Activated T-cell treated with anti-CD3 and anti-CD28 coated beads, Interleukin-2, amount 50 U/mL, for 24 hours (primary cell): ENCODE measurements at places on chromosomes 5 and 9.

DNA sequence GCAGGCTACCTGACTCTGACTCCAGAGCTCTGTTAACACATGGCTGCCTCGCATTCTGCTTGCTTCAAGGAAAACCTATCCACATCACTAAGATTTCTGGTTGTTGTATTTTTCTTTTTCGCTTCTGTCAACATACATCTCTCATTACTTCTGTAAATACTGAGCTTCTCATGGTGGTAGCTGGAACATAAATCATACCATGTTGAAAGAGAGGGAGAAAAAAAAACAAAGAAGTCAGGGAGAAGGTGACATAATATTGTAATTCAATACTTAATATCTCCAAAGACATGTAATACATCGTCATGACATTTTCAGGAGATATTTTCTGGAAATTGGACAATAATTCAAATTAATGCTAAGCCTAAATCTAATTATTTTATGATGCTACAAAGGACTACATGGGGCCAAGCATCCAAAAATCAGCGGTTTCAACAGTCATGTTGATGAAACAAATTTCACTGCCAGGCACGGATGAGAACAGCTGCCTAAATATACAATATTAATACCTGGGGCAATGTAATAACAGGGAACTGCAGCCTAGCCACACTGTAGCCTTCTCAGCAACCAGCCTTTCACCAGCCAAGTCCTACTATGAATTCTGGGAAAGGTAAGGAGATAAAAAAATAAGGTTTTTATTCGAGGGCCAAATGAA lies 332.0 kb downstream of the TRIM32 start:
- DNase-seq: no peak

- no peak for DNase-seq
Observed at GRCh38 chr9:114117614-114117995, 18.5 kb upstream of the KIF12 start.

GRCh38 chr5:57824047-57824446 lies 341.4 kb upstream of the ACTBL2 start:
- no peak for DNase-seq

DNA sequence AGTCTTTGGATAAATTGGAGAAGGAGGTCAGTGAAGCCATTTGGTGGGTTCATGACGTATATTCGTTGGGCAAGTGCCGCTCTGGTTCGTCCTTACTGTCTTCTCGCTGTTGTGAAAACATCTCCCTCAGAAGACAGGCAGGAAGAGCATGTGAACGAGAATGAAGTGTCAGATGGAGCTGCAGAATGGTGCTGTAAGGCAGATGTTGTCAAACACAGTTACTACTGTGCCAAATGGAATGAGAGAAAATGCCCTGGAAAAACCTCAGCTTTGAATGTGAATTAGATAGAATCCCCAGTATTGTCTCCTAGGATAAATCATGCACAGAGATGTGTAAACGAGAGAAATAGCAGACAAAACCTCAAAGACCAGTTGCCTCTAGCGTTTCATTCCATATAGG lies 121.5 kb downstream of the CAMK4 start:
- no peak for DNase-seq

DNA sequence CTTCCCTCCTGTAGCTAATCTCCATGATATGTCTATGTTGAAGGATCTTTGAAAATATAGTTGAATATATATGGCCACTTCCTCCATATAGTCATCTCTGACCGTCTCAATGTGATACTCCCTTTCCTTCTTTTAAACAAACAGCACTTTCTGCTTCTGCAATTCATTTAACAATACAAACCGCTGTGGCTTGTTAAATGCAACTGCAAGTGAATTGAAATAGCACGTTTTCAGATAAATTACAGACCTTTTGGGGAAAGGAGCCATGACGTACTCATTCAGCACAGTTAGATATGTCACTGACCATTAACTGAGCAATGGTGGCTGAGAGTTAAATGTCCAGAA lies 82.5 kb downstream of the FBXO38 start:
- no peak for DNase-seq

- no peak for DNase-seq
Observed at GRCh38 chr9:111375817-111376564, 46.0 kb upstream of the OR2K2 start.

DNA sequence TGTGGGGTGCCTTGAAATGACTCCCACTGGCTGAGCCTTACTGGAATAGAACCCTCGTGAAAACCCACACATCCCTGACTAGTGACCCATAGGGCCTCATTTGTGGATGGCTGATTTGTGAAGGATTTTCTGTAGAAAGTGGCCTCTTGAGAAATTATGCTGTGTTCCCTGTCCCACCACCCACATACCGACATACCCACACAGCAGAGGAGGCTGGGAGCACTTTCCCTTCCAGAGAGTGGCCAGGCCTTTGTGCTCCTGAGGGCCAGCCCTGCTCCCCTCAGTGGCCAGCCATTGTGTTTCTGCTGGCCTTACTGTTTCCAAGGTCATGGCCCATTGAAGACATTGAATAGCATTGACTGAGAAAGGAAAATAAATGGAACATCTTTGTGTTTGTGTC lies 29.6 kb downstream of the IL9 start:
- DNase-seq: no peak

DNA sequence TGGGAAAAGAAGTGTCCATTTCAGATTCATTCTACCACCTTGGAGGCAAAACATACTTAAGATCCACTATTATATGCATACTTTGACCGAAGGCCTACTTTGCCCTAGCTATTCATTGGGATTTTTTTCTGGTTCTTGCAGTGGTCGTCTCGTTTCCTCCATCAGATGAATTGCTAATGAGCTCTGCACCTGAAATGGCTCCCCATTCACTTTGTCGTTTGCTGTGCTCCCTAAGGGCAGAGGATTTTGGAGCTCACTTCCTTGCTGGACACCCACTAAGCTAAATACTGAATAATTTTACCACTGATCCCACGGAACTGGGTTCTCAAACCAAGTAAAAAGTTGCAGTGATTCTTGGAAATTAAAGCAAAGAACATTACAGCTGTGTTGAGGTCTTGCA lies 1.9 kb downstream of the KDM3B start:
- no peak for DNase-seq

- DNase-seq: no peak
Observed at GRCh38 chr9:131759017-131759647, 19.3 kb upstream of the RAPGEF1 start.

DNA sequence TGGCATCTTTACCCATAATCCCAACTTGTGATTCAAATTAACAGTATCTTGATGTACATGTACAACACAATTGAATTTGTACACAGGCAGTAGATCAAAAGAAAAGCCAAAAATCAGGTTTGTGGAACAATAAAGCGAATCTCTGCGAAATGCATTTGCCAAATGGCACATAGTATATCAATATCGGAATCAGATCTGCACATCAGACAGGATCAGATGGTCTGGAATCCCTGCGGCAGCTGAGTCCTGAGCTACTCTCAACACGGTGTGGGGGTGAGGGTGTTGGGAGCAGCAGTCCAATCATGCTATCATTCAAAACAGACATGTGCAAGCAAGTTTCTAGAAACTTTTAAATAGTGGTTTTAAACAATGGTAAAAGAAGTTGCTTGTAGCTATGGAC lies 358.3 kb downstream of the SEMA5A start:
- DNase-seq: no peak

- no peak for DNase-seq
Observed at GRCh38 chr5:122756264-122756911, 18.5 kb upstream of the SNX2 start.

- DNase-seq: no peak
Observed at GRCh38 chr5:165224366-165225045, 1719.1 kb downstream of the MAT2B start.

GRCh38 chr9:105836936-105837660 lies 142.8 kb downstream of the TMEM38B start:
- no peak for DNase-seq

- no peak for DNase-seq
Observed at GRCh38 chr5:11415751-11416150, 488.5 kb downstream of the CTNND2 start.

DNA sequence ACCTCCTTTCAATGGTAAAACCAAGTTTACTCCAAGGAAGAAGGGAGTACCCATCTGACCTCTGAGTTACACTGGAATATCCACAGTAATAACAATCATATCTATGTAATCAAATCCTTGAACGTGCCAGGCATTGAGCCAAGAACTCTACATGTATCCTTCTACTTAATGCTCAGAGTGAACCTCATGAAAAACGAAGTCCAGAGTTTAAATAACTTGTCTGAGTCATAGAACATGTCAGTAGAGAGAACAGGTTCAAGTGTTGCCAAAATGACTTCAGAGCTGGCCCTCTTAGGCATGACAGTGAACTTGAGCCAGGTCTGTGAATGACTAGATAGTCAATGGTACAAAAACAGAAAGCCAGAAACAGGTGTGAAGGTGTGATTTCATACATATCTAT lies 164.1 kb upstream of the ZNF618 start:
- no peak for DNase-seq

DNA sequence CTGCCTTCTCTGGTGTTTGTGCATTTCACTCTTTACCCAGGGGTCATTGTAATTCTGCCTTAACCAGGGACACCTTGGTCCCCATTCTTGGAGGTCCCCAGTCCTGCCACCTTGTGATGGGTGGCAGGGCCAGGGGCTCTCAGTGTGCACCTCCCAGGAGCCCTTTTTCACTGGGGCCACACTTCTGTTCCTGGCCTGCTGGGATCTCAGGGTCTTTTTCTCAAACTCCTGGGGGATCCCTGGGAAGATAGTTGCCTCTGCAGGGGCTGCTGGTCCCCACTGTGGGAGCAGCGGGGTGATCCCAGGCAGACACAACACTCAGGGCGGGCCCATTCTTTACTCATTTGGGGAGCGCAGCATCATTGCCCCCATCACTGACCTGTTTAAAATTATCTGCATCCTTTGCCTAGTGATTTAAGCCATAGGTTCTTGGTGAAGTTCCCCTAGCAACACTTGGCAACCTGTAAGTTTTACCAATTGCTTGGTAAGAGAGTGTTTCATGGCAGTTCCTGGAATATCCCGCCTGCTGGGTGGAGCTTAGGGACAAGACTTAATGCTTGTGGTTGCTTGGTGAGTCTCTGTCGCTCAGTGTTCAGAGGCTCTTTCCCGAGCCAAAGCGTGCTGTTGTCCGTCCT lies 15.7 kb downstream of the PHF2 start:
- no peak for DNase-seq

- DNase-seq: no peak
Observed at GRCh38 chr9:126676685-126677143, 63.0 kb downstream of the LMX1B start.

- no peak for DNase-seq
Observed at GRCh38 chr9:132181796-132182313, 20.0 kb downstream of the NTNG2 start.

DNA sequence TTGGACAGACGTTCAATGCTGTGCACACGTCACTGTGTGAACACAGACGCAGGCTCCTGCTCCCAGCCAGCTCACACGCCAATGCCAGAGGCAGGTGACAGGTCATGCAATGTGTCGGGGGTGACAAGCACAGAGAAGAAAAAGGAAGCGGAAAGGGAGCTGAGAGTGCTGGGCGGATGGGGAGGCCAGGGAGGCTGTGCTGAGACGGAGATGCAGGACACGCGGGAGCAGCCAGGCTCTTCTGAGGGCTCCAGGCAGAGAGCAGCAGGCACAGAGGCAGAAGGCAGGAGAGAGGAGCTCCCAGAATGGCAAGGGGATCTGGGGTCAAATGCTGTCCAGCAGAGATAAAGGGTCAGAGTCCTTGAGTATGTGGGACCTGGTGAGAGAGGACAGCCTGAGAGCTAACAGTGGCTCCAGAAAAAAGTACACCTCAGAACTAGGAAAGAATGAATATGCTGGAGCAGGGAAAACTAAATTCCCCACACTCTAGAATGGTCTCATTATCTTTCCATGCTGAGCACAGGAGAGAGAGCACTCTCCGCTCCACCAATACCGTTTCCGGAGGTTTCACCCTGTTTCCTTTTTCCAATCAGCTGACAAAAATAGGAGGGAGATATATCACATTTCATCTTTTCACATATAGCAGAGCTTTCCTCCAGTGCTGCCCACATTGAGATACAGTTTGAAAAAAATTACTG lies 32.8 kb upstream of the NSMF start:
- no peak for DNase-seq

DNA sequence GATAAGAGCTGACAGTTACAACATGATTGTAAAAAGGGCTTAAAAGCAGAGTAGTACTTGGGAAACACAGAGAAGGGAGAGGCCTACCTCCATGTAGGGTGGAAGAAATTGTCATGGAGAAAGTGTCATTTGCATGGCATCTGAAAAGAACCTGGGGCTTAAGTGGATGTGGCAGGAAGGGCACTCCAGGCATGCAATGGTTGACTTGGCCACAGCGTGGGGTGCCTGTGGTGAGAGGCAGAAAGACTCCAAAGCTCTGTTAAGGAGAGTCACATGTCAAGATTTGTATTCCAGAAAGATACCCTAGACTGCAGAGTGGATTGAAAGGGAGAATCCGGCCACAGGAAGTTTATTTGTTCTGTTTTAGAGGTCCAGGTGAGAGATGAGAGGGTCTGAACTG lies 2.4 kb downstream of the POLR3G start:
- DNase-seq: no peak

- no peak for DNase-seq
Observed at GRCh38 chr5:143166661-143167420, 236.6 kb downstream of the NR3C1 start.

DNA sequence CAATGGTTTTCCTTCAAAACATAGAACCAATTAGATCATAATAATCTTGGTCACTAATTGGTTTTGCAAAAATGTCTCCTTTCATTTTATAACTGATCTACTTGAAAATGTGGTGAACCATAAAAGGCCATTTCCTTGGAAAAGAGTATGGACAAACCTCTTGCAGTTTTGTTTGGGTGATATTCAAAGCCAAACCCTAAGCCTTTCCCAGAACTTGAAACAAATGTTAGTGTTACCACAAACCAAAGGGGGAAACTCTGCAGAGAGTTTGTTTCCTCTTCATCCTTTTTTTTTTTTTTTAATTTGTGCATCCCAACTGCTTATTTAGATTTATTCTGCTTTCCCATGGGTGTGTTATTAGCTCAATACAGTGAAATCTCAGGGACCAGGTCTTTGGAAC lies 204.4 kb upstream of the ADAMTSL1 start:
- DNase-seq: no peak

- no peak for DNase-seq
Observed at GRCh38 chr9:85025638-85026037, 356.1 kb downstream of the NTRK2 start.

DNA sequence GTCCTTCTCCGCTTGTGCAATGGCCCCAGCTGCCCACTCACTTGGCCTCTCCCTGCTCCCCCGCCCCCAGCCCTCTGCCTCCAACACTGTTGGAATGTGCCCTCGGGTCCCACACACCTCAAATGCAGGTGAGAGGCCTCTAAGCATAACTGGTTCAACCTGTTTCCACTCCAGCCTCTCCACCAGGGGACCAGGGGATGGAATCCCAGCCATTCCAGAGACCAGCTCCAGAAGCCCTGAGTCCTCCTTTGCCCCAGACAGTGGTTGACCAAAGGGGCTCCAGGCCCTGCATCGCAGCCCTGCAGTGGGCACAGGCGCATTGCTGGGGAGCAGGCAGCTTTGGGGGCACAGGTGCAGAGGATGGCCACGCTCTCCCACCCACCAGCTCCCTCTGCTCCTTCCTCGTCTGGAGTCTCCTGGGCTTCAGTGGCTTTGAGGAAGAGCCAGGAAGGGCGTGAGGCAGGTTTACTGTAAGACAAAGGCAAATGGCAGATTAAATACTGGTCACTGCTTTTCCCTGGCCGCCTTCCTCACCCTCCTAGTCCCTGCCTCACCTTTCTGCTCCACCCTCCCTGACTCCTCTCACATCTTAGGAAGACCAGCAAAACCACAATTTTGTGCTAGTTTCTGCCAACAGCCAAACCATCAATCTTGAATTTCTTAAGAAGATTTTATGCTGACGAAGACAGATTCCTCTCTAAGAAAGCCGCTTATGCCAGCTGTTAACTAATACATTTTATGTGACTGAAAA lies 29.1 kb upstream of the IRX2 start:
- no peak for DNase-seq

GRCh38 chr9:118782790-118783463 lies 586.3 kb downstream of the BRINP1 start:
- no peak for DNase-seq
